ENCODE measurements at places on chromosomes 3 and 15. TPM values are rescaled to one million over a fixed set of nuclear protein-coding genes. Genes with fewer than 3 reads are reported as not detected.
A peak's percentile ranks its signal among the peaks of the same experiment; 100 is the strongest.

Gene CLRN1
- not detected for total RNA-seq

DNA sequence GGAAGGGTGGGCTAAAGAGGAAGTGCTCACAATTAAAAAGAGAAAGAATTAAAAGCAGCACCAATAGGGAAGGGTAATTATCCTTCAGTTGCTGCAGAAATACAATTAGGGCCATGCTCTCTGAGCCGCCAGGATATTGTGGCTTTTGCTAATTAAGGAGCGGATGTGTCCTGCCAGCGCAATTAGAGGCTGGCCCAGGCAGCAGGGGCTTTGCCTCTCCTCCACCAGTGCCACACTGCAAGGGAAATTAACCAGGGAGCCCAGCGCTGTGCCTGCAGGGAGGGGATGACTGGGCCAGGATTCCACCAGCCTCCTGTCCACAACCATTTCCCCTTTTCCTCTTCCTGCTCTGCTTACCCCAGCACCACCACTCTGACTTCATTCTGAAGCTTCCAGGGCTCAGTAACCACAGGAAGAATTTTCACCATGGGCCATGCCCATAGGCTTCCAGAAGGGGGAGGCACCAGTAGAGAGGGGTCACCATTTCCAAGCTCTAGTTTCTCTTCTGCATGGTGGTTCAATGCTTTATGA lies 10.4 kb upstream of the AEN start:
- DNase-seq: peak; percentile 34

Gene CCK
- total RNA-seq: not detected

DNA sequence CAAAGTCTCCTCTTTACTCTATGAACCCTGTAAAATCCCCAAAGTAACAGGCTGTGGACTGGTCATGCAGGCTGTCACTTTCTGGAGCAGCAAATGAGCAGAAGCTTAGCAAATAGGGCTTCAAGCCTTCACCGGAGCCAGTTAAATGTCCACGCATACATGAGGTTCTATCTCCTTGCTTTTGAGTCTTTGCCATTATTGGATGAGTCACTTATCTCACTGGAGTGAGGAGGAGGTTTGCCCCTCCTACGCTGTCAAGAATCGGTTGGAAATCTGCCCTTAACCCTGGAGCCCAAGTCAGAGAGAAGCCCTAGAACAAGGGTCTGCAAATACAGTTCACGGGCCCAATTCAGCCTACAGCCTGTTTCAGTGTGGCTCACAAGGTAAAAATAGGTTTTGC lies 126.1 kb upstream of the CTNNB1 start:
- DNase-seq: no peak

DNA sequence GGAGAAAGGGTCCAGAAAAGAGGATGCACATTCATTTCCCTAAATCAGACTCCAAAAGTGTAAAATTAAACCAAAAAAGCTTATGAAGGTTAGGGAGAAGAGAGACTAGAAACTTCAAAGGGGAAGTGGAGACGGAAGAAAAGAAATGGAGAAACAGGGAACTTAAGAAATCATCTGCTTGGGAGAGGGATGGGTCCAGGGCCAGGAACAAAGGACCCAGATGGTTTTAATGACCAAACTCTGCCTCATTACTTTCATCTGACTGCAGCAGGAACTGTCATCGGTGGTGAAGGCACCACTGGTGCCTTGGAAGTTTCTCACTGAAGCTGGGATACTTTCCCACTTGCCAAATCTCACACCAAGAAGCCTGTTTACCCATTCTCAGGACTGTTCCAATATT lies 70.5 kb upstream of the SLC4A7 start:
- DNase-seq: no peak

Gene TMEM207
- total RNA-seq: not detected

GRCh38 chr3:2661078-2661477 lies 449.1 kb downstream of the IL5RA start:
- no peak for DNase-seq

GRCh38 chr15:27250223-27250622 lies 279.2 kb downstream of the GABRG3 start:
- no peak for DNase-seq

Gene GOLGA8R
- total RNA-seq: 1.8 TPM

GRCh38 chr15:66863390-66864085 lies 161.5 kb downstream of the SMAD6 start:
- no peak for DNase-seq

Gene PRTG
- total RNA-seq: 8.7 TPM

GRCh38 chr3:64398476-64398875 lies 173.2 kb upstream of the PRICKLE2 start:
- no peak for DNase-seq

GRCh38 chr3:152254041-152254440 lies 14.7 kb upstream of the MBNL1 start:
- no peak for DNase-seq

DNA sequence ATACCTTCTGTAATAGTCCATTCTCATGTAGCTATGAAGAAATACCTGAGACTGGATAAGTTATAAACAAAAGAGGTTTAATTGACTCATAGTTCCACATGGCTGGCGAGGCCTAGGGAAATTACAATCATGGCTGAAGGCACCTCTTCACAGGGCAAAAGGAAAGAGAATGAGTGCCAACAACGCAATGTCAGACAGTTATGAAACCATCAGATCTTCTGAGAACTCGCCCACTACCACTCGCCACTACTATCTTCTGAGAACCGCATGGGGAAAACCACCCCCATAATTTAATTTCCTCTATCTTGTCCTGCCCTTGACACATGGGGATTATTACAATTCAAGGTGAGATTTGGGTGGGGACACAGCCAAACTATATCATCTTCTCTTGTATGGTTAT lies 406.8 kb upstream of the CBLB start:
- DNase-seq: no peak

DNA sequence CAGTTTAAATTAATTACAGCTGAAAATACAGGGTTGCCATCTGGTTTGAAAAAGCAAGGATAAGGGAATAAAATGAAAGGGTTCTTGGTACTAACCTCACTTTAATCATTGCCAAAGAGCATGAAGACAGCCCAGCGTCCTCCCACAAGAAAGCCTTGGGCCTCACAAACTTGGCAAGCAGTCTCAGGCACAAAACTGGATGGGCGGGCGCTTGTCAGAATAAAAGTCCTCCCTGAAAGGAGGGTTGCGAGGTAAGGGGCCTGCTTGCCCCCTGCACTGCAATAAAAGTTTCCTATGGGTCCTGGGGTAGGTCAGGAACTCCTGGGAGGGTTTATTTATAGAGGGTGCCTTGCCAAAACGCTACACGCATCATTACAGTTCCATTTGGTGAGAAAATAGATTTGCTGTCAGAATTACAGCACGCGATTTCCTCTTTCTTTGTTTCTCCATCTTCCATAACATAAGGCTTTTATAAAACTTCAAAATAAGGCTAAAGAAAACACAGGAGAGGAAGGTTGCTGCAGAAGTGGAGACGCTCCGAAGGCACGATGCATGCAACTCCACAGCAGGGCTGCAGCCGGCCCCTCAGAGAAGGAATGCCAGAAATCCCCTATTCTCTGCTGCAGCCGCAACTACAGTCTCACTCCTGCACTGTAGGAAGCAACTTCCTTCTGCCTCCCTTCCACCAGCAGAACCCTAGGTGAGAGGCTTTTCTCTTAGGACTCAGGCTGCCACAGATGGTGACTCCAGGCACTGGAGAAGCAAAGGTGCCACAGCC lies 61.3 kb downstream of the VGLL4 start:
- DNase-seq: peak; percentile 65

DNA sequence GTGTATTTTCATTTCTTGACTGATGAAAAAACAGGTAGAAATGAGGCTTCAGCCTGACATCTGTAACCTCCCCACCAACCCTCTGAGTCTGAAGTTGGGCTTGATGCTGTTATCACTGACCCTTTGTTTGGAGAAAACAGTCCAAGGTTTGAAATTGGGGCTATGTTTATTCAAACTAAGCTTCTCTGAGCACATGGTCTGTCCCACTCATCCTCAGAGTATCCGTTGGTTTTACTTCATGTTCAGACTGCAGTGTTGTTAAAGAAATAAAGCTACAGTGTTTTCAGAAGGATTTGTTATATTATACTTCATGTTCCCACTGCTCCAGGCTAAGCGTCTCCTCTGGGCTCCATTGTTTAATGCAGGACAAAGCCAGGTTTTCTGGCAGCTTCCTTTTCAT lies 6.0 kb downstream of the MAPKBP1 start:
- no peak for DNase-seq

DNA sequence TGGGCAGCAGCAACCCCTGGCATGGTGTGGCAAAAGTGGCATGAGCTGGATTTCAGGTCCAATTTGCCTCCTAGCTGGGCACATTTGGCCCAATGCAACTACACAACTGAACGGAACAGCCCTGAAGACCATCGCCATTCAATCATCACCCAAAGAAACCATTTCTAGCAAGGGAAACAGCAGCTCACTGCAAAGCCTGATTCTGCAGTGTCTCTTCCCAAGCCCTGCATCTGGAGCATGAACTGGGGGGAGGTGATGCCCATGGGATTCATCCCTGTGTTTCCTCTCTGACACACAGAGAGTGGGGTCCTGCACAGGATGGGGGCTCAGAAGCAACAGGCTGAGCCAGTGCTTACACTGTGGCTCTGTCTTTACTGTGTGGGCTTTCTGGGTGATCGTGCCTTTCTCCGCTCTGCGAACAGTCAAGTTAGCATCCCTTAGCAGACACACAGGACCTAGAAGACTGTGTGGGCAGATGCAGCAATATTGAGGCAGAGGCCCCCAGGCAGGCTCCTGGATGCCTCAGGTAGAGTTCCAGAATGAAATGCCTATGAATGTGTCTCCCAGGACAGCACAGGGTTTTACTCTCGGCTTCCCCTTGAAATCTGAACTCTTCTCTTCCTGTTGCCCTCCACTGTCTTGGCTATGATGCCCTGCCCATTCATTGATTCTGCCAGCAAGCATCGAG lies 91.1 kb upstream of the ALDH1A3 start:
- no peak for DNase-seq

GRCh38 chr15:96801576-96802150 lies 471.2 kb downstream of the NR2F2 start:
- DNase-seq: no peak

DNA sequence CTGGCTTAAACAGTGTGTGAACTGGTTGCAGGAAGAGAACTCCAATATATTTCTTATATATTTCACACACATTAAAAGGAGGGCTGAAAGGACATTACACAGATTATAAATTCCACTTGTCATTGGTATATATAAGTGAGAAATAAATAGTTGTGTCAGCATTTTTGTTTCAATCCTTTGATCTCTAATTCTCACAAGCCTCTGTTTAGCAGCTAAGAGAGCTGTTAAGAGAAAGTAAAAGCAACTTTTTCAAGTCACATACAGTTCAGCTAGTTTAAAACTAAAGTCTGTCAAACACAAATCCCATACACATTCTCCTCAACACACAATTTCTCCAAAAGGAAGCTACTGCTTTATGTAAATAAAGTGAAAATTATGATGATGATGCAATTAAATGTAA lies 70.5 kb upstream of the CCDC39 start:
- DNase-seq: no peak

DNA sequence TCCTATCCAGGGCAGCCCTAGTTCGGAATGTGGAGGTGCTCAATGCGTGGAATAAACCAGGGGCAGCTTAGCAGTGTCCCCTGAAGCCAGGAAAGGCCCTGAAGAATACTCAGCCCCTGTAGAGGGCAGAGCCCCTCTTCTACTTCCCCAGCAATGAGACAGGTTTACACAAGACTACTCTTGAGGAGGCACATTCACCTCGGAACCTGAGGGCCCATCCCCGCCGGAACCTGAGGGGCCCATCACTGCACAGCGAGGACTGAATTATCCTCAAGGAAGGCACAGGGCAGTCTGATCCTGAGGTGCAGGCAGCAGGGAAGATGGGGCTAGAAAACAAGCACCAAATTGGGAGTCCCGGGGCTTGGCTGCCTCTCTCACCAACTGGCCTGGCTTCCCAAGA lies 22.2 kb downstream of the CCDC13 start:
- DNase-seq: no peak

Gene SPESP1
- total RNA-seq: not detected
